ENCODE measurements at places on chromosomes 3 and 15.

DNA sequence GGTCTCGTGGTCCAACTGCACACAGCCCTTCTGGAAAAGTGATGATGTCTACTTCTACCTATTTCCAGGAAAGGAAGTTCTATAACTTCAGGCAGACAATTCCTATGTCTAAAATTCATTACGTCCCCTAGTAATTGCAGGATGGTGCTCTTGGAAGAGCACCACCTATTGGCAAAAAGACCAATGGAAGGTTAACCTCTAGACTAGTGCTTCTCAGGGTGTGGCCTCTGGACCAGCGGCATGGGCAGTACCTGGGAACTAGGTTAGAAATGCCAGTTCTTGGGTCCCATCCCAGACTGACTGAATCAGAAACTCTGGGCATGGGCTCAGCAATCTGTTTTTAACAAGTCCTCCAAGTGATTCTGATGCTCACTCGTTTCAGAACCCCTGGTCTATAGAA, 258.3 kb upstream of the ICE2 start:
- peaks cover 12% of the 10 kb centered on the region for H3K36me3 ChIP-seq
- H3K27ac ChIP-seq, result no peak overlapping the region
- DNase-seq, result no peak
- H3K4me3 ChIP-seq, result no peak overlapping the region
- no peaks in the 10 kb centered on the region for H3K27me3 ChIP-seq

- DNase-seq, result no peak
- H3K4me3 ChIP-seq, result no peak overlapping the region
- no peaks in the 10 kb centered on the region for H3K4me1 ChIP-seq
- no peaks in the 10 kb centered on the region for H3K36me3 ChIP-seq
- no peaks in the 10 kb centered on the region for H3K27me3 ChIP-seq
Observed at GRCh38 chr3:13401149-13401548, 19.0 kb downstream of the NUP210 start.

GRCh38 chr3:150609988-150610387, 6.9 kb downstream of the SELENOT start:
- H3K27ac ChIP-seq, result no peak overlapping the region
- DNase-seq, result no peak
- H3K4me1 ChIP-seq, result peaks cover 41% of the 10 kb centered on the region
- H3K36me3 ChIP-seq, result peaks cover 6% of the 10 kb centered on the region

DNA sequence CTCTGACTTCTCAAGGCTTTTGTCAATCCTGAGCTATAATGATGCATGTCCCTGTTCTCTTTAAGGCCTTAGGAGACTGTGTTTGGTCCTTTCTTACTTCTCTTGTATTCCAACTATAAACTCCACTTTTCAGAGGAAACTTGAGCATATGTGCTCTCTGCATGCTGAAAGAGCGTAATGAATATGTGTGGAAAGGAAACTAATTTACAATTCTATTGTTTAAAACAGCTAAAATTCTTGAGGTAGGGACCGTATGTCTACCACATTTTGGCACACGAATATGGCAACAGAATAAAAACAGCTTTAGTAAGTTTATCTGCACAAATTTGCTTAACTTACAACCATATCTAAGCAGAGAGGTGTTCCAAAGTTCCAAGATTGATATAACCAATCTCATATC, 242.0 kb upstream of the DCBLD2 start:
- no peak for DNase-seq
- no peak overlapping the region for H3K4me3 ChIP-seq
- H3K27me3 ChIP-seq, result no peaks in the 10 kb centered on the region
- H3K4me1 ChIP-seq, result peaks cover 3% of the 10 kb centered on the region
- H3K27ac ChIP-seq, result no peak overlapping the region

DNA sequence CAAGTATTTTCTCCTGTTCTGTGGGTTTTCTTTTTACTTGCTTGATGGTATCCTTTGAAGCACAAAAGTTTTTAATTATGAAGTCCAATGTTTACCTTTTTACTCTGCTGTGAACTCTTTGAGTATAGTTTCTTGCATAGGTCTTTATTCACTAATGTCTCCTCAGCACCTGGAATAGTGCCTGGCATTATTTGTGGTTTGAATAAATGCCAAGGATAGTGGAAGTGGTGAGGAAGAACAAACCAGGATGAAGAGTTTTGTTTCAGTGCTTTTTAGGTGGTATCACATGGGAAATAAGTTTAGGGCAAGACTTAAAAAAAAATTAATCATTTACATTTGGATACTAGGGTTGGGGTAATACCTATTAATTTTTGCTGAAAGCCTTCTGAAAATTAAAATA, 25.7 kb downstream of the GPD1L start:
- H3K4me3 ChIP-seq, result no peak overlapping the region
- peaks cover 6% of the 10 kb centered on the region for H3K4me1 ChIP-seq
- DNase-seq, result no peak

All from chondrocyte (in vitro differentiated cells).